ENCODE measurements at places on chromosomes 2 and 18. TPM values are rescaled to one million over a fixed set of nuclear protein-coding genes. Genes with fewer than 3 reads are reported as not detected.

GRCh38 chr18:13823707-13824395 is at the start of gene MC5R:
Gene MC5R, plus strand, starts transcription at chr18:13824149. Its CDS starts 1,617 bp downstream, at chr18:13825766.
- H3K27me3 ChIP-seq = no peaks in the 10 kb centered on the region
- H3K36me3 ChIP-seq = no peaks in the 10 kb centered on the region
- no peak within 1 kb of the TSS for H3K4me3 ChIP-seq
- no peak within 1 kb of the TSS for H3K27ac ChIP-seq

- DNase-seq = no peak
- H3K36me3 ChIP-seq = peaks cover 11% of the 10 kb centered on the region
Observed at GRCh38 chr2:63893163-63893562, 51.5 kb downstream of the UGP2 start.

- no peaks in the 10 kb centered on the region for H3K27me3 ChIP-seq
- H3K4me1 ChIP-seq = no peaks in the 10 kb centered on the region
- no peak overlapping the region for H3K27ac ChIP-seq
- no peaks in the 10 kb centered on the region for H3K36me3 ChIP-seq
- DNase-seq = no peak
Observed at GRCh38 chr2:27798486-27798885, 27.0 kb downstream of the MRPL33 start.

Gene CLEC4F
- not detected for total RNA-seq

Gene ARMC9
- total RNA-seq = 33.0 TPM

DNA sequence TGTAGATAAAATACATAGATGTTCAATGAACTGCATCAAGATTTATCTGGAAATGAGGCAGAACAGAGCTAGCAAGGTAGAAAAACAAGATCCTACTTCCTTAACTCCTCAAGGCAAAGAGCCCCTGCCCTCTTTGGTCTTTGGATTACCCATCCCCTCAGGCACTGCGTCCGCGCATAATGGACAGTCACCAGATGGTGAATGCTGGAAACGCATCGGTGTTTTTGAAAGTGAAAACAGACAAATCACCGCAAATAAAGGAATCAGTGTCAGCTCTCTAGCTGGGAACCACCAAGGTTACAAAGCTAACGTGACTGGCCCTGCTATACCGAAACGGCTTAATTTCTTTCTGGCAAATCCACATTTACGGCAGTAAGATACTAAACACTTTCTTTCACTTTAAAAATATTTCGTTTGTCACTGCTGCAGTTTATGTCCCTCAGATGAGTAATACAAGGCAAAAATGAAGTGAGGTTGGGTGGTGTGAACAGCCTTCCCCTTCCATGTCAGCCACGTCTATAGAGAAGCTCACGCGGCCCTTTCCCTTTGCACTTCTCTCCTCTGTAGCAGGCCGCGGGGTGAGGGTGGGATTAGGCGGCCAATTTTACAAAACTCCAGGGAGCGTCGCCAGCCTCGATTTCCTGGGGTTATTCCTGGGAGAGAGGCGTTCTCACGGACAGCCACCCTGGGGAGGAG is 627 bp upstream of the GALR1 start:
- H3K27ac ChIP-seq = no peak overlapping the region
- H3K36me3 ChIP-seq = no peaks in the 10 kb centered on the region
- H3K27me3 ChIP-seq = peaks cover 49% of the 10 kb centered on the region
- peak overlapping the region; percentile 45 for H3K4me3 ChIP-seq
- H3K4me1 ChIP-seq = peaks cover 6% of the 10 kb centered on the region

- H3K4me1 ChIP-seq = no peaks in the 10 kb centered on the region
- no peak for DNase-seq
- no peaks in the 10 kb centered on the region for H3K27me3 ChIP-seq
Observed at GRCh38 chr18:13580991-13581390, 145.4 kb downstream of the FAM210A start.

DNA sequence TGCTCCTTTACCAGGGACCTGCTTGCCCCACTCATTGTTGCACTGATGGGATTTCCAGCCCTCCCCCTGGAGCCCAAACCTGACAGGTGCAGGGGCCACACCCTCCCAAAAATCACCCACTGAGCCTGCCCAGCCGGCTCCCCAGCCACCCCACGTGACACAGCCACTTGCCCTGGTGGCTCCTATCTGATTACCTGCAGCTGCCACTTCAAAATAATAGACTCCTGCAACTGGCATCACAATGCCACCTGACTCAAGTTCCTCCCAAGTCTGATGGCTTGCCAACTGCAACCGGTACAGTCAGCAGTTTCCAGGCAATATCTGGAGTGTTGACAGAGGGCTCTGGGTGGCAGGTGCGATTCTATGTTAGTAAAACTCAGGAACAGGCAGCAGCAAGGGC is 66.2 kb downstream of the CRACDL start:
- H3K4me1 ChIP-seq = peaks cover 8% of the 10 kb centered on the region
- H3K4me3 ChIP-seq = no peak overlapping the region
- no peaks in the 10 kb centered on the region for H3K36me3 ChIP-seq
- DNase-seq = no peak
- no peak overlapping the region for H3K27ac ChIP-seq

- H3K36me3 ChIP-seq = no peaks in the 10 kb centered on the region
- no peak overlapping the region for H3K4me3 ChIP-seq
- H3K27ac ChIP-seq = no peak overlapping the region
- H3K27me3 ChIP-seq = no peaks in the 10 kb centered on the region
- no peaks in the 10 kb centered on the region for H3K4me1 ChIP-seq
Observed at GRCh38 chr2:145960479-145961163, 1440.7 kb upstream of the ZEB2 start.

Gene KCNJ13
- total RNA-seq = not detected

Gene PTPRN
- total RNA-seq = 5.2 TPM

Measured in H1 (cell line).